ENCODE measurements at places on chromosomes 16 and 17.
A peak's percentile ranks its signal among the peaks of the same experiment; 100 is the strongest.

DNA sequence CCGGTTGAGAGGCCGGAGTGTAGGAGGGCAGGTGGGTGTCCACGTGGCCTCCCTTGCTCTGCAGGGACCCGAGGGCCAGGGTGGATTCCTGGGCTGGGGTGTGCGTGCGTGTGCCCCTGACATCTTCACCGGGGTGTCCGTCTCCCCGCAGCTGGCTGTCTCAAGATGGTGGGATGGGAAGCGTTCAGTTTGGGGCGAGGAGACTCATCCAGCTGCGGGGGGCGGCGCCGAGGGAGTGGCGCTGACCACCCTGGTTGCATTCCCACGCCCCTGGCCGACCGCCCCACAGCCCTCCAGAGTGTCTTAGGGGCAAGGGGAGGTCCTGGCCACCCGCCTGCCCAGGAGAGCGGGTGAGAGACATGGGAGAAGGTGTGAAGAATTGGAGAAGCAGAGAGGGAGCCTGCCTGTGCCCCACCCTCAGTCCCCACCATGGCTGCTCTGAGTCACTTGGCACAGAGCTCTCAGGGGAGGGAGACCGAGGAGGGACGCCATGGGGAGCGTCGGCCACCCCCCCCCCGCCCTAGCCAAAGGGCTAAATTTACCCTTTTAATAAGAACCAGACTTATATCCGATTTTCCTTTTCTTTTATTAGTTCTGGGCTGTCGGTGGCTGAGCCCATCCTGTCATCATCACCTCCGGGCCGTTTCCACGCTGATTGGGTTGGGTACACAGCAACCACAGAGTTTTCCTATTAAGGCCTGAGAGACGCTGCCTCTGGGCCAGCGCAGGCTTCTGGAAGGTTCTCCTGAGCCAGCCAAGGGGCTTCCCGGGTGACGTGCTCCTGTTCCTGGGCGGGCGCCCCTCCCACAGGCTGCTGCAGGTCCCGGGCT is 22.0 kb downstream of the BAHCC1 start:
- no peak for DNase-seq

GRCh38 chr17:49866019-49866380 is 18.1 kb upstream of the TAC4 start:
- no peak for DNase-seq

GRCh38 chr16:53817117-53817755 is 113.3 kb downstream of the FTO start:
- peak; percentile 83 for DNase-seq

GRCh38 chr16:69520800-69521602 is 44.8 kb upstream of the NFAT5 start:
- DNase-seq, result no peak

DNA sequence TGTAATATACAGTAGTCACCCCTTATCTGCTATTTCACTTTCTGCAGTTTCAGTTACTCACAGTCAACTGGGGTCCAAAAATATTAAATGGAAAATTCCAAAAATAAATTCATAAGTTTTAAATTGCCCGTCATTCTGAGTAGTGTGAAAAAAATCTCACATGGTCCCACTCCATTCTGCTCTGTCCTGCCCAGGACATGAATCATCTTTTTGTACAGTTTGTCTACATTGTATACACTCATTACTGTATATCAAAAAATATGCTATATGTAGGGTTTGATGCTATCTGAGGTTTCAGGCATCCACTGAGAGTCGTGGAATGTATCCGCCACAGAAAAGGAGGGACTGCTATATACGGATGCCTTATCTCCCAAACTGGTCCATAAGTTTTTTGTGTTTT is 16.0 kb upstream of the APPBP2 start:
- no peak for DNase-seq

GRCh38 chr17:48928876-48929811 is 15.5 kb downstream of the SNF8 start:
- no peak for DNase-seq

DNA sequence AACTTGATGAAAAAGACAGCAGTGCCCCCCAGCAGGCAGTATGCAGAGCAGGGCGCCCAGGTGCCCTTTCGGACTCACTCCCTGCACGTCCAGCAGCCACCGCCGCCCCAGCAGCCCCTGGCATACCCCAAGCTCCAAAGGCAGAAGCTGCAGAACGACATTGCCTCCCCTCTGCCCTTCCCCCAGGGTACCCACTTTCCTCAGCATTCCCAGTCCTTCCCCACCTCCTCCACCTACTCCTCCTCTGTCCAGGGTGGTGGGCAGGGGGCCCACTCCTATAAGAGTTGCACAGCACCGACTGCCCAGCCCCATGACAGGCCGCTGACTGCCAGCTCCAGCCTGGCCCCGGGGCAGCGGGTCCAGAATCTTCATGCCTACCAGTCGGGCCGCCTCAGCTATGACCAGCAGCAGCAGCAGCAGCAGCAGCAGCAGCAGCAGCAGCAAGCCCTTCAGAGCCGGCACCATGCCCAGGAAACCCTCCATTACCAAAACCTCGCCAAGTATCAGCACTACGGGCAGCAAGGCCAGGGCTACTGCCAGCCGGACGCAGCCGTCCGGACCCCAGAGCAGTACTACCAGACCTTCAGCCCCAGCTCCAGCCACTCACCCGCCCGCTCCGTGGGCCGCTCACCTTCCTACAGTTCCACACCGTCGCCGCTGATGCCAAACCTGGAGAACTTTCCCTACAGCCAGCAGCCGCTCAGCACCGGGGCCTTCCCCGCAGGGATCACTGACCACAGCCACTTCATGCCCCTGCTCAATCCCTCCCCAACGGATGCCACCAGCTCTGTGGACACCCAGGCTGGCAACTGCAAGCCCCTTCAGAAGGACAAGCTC is 43.2 kb downstream of the SREBF1 start:
- DNase-seq, result no peak

GRCh38 chr16:12853972-12854371 is 47.4 kb upstream of the SHISA9 start:
- DNase-seq, result no peak

DNA sequence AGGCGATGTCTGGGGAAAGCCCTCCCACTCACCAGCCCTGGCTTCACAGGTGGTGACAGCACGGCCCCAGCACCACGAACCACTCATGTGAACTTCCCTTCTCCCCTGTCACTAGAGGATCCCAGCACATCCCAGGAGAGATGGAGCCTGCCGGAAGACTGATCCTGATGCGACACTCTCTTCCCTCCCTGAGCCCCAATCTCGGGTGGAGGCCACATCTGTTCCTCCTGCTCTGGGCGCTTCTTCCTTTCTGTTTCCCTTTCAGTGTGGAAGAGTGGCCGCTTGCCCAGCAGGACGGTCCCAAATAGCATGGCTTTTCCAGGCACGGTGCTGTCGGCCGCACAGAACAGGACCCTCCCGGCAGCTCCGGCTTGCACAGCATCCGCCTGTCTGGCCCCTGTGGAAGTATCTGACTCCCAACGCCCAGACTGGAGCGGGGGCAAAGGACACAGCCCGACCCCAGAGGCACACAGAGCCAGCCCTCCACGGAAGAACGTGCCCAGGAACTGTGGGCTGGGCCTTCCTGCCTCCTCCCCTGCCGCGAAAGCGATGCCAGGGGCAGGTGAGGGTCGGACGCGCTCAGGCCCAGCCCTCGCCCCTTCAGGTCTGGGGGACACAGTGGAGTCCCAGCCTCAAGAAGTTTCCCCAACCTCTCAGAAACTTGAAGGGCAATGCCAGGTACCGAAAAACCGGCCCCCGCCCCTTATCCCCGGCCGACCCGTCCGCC is 37.6 kb downstream of the CBFA2T3 start:
- DNase-seq, result no peak

All from astrocyte of the cerebellum (primary cell).